ENCODE measurements at places on chromosomes 16 and 17.

- H3K36me3 ChIP-seq: no peaks in the 10 kb centered on the region
- no peak for DNase-seq
- no peak overlapping the region for H3K4me3 ChIP-seq
- no peak overlapping the region for H3K27ac ChIP-seq
- H3K4me1 ChIP-seq: no peaks in the 10 kb centered on the region
- peaks cover 4% of the 10 kb centered on the region for H3K27me3 ChIP-seq
Measured at GRCh38 chr17:72270273-72270924, 149.6 kb downstream of the SOX9 start.

GRCh38 chr16:53980675-53981074 is 276.7 kb downstream of the FTO start:
- H3K36me3 ChIP-seq: no peaks in the 10 kb centered on the region
- DNase-seq: no peak
- no peak overlapping the region for H3K27ac ChIP-seq

- no peaks in the 10 kb centered on the region for H3K36me3 ChIP-seq
- DNase-seq: no peak
- no peak overlapping the region for H3K4me3 ChIP-seq
- H3K4me1 ChIP-seq: no peaks in the 10 kb centered on the region
- H3K27me3 ChIP-seq: peaks cover 18% of the 10 kb centered on the region
Measured at GRCh38 chr17:44642834-44643233, 13.4 kb upstream of the MEIOC start.

GRCh38 chr17:48352630-48353029 is 77.4 kb downstream of the SKAP1 start:
- no peak for DNase-seq
- H3K27ac ChIP-seq: no peak overlapping the region
- H3K27me3 ChIP-seq: peaks cover 27% of the 10 kb centered on the region

GRCh38 chr17:76017481-76018339 is 9.4 kb downstream of the EVPL start:
- no peaks in the 10 kb centered on the region for H3K27me3 ChIP-seq
- H3K4me1 ChIP-seq: peaks cover 8% of the 10 kb centered on the region
- DNase-seq: no peak
- no peaks in the 10 kb centered on the region for H3K36me3 ChIP-seq
- no peak overlapping the region for H3K4me3 ChIP-seq

DNA sequence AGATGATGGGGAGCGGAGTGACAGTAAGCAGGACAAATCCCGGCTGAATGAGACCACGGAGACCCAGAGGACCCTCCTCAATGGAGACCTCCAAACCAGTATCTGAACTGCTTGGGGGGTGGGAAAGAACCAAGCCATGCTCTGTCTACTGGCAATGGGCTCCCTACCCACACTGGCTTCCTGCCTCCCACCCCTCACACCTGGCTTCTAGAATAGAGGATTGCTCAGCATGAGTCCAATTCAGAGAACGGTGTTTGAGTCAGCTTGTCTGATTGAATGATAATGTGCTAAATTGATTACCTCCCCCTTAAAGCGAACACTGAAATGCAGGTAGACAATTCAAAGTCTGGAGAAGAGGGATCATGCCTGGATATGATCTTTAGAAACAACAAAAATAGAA is 5.5 kb downstream of the SSTR2 start:
- no peaks in the 10 kb centered on the region for H3K36me3 ChIP-seq
- H3K27ac ChIP-seq: no peak overlapping the region
- H3K27me3 ChIP-seq: peaks cover 21% of the 10 kb centered on the region
- no peak for DNase-seq
- peaks cover 14% of the 10 kb centered on the region for H3K4me1 ChIP-seq

GRCh38 chr17:36755586-36755985 is 154.2 kb downstream of the MRM1 start:
- H3K4me1 ChIP-seq: no peaks in the 10 kb centered on the region
- H3K27ac ChIP-seq: no peak overlapping the region
- H3K27me3 ChIP-seq: no peaks in the 10 kb centered on the region
- H3K4me3 ChIP-seq: no peak overlapping the region
- H3K36me3 ChIP-seq: no peaks in the 10 kb centered on the region
